ENCODE measurements at places on chromosomes 11 and 22.

- no peak for DNase-seq
Measured at GRCh38 chr11:106974831-106975230, 43.4 kb downstream of the GUCY1A2 start.

GRCh38 chr11:2308713-2309112, 6.9 kb downstream of the TSPAN32 start:
- DNase-seq, result no peak

GRCh38 chr11:132202621-132203020, 832.2 kb downstream of the NTM start:
- DNase-seq, result no peak

GRCh38 chr11:6303661-6304060, 16.6 kb downstream of the CAVIN3 start:
- DNase-seq, result no peak

DNA sequence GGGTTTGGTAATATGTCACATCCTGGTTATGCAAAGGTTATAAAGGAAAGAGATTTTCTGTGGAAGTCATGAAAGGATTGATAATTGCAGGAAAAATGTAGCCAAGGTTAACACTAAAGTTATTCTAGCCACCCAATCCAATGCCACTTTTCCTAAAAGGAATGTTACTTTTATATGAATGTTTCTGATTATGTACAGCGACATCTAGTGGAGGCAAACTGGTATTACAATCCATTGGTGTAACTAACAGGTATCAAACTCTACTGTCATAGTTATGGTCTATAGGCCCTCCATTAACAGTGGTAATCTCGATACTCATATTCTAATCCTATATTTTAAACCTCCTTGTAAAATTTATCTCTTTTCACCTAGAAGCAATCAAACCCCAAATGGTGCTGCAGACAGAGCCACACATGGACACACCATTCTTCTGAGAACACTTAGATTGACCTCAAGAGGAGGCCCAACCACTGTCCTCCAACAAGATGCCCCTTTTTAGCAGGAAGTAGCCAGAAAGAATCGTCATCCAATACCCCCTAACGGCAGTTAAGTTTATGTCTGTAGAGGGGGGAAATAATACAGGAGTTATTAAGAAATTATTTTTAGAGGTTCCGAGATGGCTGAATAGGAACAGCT, 74.9 kb upstream of the RAG2 start:
- peak; percentile 35 for DNase-seq

- no peak for DNase-seq
Measured at GRCh38 chr11:113446112-113446511, 29.1 kb downstream of the DRD2 start.

DNA sequence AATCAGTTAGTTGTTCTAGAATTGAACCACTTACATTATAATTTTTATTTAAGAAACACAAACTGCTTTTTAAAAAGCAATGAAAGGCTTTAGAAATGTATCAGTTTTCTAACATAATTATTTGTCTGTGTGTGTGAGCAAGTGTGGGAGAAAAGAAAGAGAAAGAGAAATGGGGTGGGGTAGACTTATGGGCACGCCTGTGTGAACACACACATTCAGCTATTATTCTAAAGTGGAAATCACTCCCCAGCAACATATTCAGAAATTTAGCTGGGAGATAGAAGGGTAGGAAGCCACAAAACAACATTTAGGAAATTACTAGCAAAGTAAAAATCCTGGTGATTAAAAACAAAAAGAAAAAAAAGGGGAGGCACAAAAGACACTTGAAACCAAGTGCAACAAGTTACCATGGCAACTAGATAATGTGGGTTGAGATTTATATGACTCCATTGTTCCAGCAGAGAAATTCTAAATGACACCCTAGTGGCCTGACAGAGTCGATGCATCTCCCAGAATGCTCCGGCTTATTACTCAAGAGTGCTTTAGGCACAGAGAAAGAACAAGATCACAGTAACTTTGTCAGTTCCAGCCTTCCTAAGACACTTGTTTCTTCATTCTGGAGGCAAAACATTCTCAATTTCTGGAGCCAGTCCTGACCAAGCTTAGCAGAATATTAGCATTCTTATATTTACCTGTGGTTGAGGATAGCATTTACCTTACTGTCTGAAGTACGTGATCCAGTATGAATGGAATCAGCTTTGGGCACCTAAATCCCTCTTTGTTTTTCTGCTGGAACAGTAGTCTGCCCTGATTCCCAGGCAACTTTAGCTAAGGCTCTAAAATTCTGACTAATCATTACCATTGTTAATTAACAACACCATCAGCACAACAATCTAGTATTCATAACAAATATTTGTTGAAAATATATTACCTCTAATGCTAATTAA, 444.4 kb downstream of the DLG2 start:
- peak; percentile 12 for DNase-seq

- no peak for DNase-seq
Measured at GRCh38 chr22:32331918-32332725, 25.5 kb upstream of the RFPL3 start.

GRCh38 chr11:134343646-134344045, 11.9 kb downstream of the GLB1L2 start:
- DNase-seq, result no peak

GRCh38 chr11:6419009-6419631, at the start of gene APBB1:
TSS of gene APBB1 (minus strand) at chr11:6419094. CDS start at chr11:6411347, 7,747 bp downstream.
- DNase-seq, result no peak

DNA sequence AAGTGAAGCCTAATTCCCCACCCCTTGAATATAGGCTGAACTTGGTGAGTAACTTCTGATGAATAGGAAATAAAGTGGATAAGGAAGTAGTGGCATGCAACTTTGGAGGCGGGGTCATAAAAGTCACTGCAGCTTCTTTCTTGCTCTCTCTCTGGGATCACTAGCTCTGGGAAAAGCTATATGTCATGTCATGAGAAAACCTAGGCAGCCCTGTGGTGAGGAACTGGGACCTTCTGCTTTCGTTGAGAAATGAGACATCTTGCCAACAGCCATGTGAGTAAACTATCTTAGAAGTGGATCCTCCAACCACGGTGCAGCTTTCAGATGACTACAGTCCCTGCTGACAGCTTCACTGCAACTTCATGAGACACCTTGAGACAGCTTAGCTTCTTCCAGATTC, 15.7 kb downstream of the ZNF214 start:
- DNase-seq, result peak; percentile 33
